ENCODE measurements at places on chromosomes 3 and 15.

- no peak for DNase-seq
These were observed 283.4 kb upstream of the ATP11B start for GRCh38 chr3:182509844-182510460.

DNA sequence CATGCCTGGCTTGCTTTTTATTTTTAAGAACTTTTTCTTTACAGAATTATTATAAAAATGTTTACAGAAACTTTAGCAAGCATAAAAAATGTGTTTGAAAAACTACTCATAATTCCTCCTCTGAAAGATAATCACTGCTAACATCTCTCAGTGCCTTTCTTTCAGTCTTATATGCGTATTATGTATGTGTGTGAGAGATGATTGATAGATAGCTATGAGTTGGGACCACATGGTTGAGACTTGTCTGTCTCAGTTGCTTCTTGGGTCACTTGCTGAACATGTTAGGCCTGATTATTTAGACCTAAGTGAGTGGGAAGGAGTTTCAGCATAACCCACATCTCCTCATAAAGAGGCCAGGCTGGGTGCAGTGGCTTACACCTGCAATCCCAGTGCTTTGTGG is 11.1 kb downstream of the MAP6D1 start:
- DNase-seq: no peak

DNA sequence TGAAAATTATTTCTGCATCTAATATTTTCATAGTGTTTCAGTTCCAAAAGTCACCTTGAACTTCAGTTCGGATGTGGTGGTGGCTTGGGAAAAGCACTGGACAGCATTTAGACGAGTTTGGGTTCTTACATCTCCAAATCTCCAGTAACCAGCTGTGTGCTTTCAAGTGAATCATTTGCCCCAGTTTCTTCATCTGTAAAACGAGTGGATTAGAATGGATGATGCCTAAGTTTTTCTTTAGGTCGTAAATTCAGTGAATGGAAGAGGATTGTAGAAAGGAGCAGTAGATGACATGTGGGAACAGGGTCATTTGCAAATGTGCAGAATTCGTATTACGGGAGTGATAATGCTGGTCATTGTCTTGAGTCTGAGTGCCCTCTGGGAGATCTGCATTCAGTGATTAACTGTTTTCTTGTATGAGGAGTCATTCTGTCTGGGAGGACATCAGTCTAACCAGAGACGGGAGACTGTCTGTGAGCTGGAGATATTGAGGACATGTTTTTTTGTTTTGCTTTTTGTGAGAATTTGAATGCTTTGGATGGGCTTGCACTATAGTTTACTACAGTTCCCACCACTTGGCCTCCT is 641.6 kb upstream of the TBL1XR1 start:
- no peak for DNase-seq

- DNase-seq: no peak
These were observed 13.1 kb upstream of the OSBPL11 start for GRCh38 chr3:125608419-125608818.

DNA sequence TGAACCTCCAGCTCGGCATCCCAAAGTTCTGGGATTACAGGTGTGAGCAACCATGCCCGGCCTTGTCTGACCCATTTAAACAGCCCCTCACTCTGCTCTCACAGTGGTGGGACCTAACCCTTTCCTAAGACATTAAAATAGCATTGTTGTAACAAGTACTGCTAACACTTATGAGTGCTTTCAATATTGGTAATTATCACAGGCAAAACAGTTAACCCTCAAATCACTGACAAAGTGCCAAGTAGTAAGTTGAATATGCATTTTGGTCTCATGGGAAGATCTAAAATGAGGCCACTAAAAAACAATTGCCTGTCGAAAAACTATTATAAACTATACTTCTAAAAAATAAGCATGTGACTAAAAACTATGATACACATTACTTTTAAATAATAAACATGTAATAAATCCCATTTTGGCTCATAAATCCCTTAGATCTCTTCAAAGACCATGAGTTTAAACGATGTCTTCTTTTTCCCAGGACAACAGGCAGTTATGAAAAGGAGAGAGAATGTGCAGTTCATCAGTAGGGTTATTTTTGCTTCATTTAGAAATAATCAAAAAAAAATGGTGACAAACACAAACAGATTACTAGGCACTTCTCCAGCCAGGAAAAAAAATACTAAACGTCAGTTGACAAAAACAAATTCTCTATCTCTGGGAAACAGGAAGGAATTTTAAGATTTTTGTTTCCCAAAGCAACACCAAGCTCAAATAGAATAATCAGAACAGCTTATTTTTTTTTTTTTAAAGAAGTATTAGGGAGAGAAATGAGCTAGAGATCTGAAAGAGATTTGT is 95.4 kb downstream of the RFTN1 start:
- no peak for DNase-seq

- no peak for DNase-seq
These were observed 220.3 kb downstream of the CACNA2D3 start for GRCh38 chr3:54342676-54343075.

- DNase-seq: no peak
These were observed 1159.8 kb upstream of the ALCAM start for GRCh38 chr3:104206925-104207324.

- no peak for DNase-seq
These were observed 208.4 kb upstream of the KBTBD8 start for GRCh38 chr3:66789580-66790237.

DNA sequence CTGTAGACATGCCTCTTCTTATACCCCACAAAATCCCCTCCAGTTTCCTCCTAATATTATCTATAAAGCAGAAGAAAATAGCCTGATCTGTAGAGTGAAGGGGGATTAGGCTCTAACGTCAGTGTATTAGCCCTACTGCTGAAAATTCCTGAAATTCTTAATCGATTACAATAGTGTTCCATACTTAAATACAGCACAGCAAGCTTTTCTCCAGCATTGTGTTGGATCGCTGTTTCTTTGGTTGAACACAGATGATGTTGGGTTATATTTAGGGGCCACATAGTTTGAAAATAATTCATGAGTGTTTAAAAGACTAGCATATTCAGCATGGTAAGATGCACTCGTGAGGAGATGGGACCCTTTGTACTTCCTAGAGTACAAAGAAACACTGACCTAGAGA is 52.5 kb downstream of the PIAS1 start:
- no peak for DNase-seq

DNA sequence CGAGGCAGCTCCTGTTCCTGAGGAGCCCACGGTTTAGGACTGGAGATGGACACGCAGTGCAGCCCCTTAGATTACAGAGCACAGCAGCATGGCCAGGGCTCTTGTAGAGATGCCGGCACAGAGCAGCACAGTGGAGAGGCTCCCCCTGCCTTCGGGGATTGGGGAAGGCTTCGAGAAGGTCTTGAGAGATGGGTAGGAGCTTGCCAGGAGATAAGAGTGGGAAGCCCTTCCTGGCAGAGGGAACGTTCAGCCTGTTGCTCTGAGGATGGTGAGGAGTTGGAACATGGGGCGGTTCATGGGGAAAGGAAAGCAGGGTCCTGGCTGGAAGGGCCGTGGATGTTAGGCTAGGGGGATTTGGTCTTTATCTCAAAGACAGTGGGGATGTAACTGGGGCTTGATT is 10.0 kb downstream of the EPB42 start:
- DNase-seq: no peak

- no peak for DNase-seq
These were observed 43.4 kb downstream of the RETNLB start for GRCh38 chr3:108713816-108714215.

DNA sequence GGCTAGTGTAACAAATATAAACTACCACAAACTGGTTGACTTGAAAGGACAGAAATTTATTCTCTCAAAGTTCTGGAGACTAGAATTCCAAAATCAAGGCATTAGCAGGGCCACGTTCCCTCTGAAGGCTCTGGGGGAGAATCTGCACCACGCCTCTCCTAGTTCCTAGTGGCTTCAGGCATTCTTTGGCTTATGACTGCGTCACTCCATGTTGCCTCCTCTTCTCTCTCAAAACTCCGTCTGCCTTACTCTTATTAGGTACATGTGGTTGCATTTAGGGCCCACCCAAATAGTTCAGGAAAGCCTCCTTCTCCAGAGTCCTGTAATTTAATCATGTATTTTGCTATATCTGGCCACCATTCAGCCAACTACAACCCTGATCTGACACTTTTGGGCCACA is 174.8 kb downstream of the PEX5L start:
- DNase-seq: no peak

DNA sequence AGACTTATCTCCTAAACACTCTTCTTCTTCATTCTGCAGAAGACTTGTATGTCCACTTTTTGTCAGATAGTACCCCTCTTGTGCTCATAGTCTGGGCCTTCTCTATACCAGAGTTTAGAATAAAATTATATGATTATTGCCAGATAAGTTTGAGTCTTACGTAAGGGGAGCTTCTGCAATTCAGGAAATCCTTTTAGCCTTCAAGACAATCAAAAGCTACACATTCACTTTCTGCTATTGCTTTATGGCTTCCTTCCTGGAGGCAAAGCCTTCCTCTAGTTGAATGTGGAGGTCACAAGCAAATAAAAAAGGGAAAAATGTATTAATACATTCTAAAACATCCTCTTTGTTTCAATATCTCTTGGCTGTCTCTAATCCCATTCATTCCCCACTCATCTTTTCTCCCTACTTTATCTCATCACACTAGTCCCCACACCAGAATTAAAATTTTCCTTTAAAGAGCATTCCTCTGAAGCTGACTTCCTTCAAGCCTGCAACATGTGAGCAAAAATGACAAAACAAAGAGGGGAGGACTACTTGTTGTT is 186.8 kb downstream of the CPNE4 start:
- no peak for DNase-seq

GRCh38 chr3:163541629-163542028 is 1536.7 kb downstream of the SI start:
- no peak for DNase-seq

GRCh38 chr3:124372775-124373174 is 357.5 kb upstream of the UMPS start:
- no peak for DNase-seq

DNA sequence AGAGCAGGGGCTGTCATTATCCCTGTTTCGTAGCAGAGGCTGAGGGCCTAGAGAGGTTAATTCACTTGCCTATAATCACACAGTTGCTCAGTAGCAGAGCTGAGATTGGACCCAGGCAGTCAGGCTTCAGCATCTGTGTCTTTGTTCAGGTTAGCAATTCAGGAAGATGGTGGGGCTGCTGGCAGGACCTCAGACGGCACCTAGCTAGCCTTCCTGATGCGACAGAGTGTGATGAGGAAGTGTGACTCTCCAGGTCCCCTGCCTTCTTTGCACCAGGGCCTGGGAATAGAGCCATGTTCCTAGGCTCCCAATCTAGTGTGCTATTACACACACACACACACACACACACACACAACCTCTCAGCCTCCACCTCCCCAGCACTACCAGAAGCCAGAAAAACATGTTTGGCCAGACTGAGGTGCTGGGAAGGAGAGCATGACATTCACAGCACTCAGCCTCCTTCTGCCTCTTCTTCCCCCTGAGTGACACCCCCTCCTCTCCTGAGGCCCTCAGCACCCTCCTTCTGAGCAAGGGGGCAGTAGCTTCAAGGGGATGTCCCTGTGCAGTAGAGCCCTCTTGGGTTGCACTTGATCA is 88.9 kb downstream of the TLE3 start:
- no peak for DNase-seq

DNA sequence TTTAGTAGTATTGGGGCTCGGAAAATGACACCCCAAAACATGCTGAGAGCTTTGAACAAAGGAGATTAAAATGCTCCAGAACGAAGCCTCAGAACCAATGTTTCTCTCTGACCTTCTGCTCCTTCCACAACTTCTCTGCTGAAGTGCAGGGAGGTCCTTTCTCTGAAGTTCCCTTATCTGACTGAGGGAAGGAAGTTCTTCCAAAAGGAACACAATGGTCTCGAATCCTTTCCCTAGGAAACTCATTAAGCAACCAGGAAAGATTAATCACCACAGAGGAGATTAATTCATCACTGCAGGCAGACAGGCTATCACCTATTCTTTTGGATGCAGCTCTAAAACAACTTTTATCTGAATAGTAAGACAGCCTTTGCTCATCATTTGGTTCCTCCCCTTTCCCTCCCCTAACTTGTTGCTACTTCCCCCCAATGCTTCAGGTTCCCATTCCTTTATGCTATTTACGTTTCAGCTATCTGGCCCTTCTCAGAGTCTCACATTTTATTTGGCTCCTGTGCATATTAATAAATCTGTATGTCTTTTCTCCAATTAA is 18.2 kb upstream of the WDR49 start:
- DNase-seq: no peak

DNA sequence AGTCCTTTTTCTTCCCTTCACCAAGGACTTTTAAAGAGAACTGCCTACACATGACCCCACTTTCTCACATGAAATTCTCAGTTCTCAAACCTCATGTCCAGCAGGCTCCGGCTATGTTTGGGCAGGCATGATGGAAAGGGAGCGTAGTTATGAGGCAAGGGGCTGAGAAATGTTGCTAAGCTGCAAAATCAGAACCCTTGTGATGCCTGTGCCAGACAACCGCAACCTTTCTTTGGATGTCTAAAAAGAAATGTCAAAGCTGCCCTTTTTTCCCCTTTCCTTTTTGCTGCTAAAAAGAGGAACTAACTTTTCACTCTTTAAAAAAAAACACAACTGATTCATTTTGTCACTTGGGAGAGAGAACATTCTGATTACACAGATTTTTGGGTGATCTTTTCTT is 19.2 kb downstream of the GNB4 start:
- DNase-seq: no peak

DNA sequence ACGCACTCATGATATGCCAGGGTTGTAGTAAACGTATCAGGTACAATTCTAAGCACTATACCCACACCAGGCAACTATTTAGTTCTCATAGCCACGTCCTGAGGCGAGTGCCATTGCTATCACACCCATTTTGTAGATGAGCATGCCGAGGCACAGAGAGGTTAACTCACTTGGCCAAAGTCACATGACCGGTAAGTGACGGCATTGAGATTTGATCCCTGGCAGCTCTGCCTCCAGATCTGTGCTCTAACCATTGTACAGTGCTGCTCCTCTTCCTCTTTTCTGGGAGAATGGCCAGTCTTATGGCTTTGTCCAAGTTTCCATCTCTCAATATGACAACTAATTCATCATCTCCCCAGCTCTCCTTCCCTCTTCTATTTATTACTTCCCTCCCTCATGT is 18.9 kb upstream of the ATP2B2 start:
- no peak for DNase-seq

GRCh38 chr3:30102356-30102755 is 504.0 kb upstream of the TGFBR2 start:
- DNase-seq: no peak

DNA sequence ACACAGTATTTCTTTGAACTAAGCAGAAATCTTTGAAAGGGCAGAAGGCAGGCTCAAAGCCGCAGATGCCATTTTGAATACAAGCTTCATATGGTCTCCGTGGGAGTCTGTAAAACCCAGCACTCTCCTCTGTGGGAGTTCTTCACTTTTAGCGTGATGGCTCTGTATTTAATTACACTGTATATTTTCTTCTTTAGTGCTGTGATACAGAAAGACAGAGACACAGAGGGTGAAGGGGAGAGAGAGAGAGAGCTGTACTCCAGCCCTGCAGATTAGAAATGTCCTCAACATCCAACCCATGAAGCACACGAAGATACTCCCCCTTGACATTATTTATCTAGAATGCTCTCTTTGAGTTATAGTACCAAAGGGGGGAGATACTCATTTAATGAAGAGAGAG is 752.6 kb upstream of the NR2F2 start:
- no peak for DNase-seq
